Activated CD4-positive, alpha-beta T cell treated with anti-CD3 and anti-CD28 coated beads, Interleukin-2, amount 50 U/mL, for 1 hour (primary cell): ENCODE measurements at places on chromosomes 5 and 9.
A peak's percentile ranks its signal among the peaks of the same experiment; 100 is the strongest.

- DNase-seq = no peak
These were observed 616 bp upstream of the QRFP start for GRCh38 chr9:130897105-130897751.

GRCh38 chr5:151671950-151672349 lies 14.8 kb downstream of the SPARC start:
- no peak for DNase-seq

- DNase-seq = no peak
These were observed 80.6 kb downstream of the FBXO4 start for GRCh38 chr5:42005561-42006153.

GRCh38 chr5:59684388-59685190 lies 208.9 kb downstream of the PDE4D start:
- no peak for DNase-seq

DNA sequence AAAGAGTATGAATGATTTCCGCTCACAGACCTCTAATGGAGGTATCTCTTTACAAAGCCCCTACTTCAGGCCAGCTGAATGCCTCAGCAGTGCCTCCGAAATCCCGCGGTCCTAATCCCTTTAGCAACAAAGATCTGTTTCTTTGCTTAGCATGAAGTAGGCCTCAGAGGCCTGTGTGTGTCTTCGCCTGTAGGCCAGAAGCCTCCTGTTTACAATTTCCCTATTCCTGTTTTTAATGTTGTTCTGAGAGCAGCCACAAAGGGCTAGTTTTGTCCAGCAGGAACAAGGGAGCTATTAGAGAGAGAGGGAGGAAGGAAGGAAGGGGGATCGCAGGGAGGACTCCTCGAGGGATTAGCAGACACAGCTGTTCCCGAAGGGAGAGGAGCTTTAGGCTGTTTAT lies 166.4 kb upstream of the SPRY4 start:
- no peak for DNase-seq

DNA sequence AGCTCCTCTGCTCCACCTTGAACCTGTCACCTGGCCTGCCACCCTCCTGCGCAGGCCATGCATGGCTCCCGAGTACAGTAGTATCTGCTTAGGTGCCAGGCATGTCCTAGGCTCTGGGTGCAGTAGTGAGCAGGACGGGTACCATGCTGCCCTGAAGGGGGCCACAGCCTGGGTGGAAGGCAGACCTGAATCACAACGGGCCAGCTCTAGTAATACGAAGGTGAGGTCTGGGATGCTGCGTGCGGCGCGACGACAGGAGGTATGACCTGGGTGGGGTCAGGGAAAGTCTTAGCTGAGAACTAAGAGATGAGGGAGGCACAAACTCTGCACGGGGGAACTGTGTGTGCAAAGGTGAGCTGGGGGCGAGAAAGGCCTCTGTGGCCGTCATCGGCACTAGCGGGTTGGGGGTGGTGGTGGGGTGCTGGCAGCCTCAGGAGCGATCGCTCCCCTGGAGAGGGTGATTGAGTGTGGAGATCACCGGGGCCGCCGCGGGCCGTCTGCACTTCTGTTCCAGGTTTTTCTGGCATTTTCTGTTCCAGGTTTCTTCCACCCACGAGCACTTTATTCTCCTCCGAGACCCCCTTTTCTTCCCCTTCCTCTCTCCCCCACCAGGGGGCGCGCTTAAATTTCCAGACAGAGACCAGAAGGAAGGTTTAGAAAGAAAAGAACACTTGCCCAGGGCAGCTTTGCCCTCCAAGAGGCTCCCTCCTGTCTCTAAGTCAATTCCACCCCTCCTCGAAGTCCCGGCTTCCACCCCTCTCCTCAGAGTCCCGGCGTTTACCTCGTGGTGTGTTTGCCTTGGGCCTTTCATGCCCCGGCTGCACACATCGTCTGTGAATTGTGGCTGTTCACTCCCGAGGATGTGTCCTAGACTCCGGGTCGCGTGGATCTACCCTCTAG lies 15.1 kb downstream of the PDLIM4 start:
- DNase-seq = peak; percentile 64

GRCh38 chr5:135508496-135509005 lies 27.2 kb downstream of the NEUROG1 start:
- no peak for DNase-seq

- DNase-seq = no peak
These were observed 43.1 kb downstream of the ELL2 start for GRCh38 chr5:95918421-95919006.

DNA sequence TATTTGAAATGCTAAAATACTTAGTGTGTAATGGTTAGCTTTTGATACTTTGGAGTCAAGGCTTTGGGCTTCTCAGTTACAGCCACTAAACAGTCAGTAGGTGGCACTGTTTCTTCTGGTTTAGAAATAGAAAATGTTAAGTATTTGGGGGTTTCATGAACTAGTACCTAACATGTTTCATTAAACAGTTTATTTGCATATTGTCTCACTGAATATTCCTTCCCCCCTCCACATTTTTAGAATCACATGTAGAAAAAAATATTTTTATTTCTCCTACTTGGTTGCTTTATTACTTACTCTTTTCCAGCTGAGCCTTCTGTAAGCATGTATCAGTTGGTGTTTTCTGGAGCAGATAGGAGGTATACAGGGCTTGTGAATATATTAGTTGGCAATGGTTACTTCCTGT lies 48.0 kb downstream of the IPO11 start:
- no peak for DNase-seq

DNA sequence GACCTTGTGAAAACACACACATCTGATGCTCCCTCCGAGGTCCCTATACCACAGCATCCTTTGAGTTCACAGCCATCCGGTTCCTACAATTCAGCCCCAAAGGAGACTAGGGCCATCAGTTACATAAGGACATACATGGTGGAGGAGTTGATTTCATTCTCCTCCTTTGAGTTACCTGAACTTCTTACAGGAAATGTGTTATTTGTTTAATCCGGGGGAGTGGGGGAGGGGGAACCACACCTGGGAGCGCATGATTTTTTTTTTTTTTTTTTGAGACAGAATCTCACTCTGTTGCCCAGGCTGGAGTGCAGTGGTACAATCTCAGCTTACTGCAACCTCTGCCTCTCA lies 30.7 kb downstream of the SEMA4D start:
- DNase-seq = no peak

DNA sequence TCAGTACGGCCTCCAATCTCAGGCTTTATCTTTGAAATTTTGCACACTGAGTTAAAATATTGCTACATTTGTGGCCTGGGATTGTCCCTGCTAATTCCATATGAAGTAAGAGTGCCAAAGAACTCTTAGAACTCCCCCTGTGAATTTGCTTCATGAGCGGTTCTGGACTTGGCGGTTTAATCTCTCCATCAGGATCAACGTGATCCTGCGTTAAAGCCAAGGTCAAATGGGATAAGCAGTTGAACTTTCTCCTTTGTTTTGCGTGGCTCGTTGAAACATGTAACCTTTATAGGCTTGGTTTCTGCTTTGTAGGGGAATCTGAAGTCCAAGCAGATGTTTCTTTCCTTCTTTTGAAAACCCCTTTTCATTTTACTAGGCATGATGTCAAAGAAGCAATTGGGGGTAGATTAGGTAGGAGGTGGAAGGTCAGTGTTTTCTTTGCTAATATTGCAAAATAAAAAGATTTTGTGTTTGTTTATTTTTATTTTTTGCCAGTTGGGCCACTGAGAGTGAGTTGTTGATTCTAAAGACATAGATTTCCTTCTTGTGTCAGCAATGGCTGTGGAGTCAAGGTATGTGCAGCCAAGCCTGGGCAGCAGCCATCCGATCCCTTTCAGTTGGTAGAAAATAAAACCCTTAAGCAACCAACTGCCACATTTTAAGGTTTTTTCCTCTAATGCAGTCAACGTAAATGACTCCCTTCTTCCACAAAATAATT lies 390.8 kb downstream of the NNT start:
- no peak for DNase-seq

GRCh38 chr9:117224695-117225094 lies 190.2 kb downstream of the ASTN2 start:
- no peak for DNase-seq

- no peak for DNase-seq
These were observed 185.6 kb downstream of the C9orf50 start for GRCh38 chr9:129435291-129435690.

- DNase-seq = no peak
These were observed 22.4 kb upstream of the MRNIP start for GRCh38 chr5:179880848-179881590.

GRCh38 chr5:174609116-174609515 lies 115.3 kb upstream of the MSX2 start:
- no peak for DNase-seq

DNA sequence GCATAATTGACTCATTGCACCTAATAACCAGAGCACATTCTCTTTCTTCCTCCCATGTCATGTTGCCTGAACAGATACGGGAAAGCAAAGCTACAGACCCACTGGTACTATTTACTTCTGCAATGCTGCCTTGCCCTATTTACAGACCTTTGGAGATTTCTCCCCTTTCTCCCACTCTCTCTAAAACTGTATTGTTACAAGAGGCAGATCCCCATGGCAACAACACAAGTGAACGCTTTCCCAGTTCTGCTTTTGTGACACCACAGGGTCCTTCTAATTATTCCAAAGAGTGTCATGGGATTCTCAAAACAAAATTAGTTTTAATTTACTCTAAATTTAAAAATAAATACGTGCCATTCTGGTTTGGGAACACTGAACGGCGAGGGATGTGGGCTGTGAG lies 104.7 kb downstream of the KCTD16 start:
- no peak for DNase-seq

GRCh38 chr9:136283291-136284235 lies 20.3 kb downstream of the CCDC187 start:
- DNase-seq = peak; percentile 72

DNA sequence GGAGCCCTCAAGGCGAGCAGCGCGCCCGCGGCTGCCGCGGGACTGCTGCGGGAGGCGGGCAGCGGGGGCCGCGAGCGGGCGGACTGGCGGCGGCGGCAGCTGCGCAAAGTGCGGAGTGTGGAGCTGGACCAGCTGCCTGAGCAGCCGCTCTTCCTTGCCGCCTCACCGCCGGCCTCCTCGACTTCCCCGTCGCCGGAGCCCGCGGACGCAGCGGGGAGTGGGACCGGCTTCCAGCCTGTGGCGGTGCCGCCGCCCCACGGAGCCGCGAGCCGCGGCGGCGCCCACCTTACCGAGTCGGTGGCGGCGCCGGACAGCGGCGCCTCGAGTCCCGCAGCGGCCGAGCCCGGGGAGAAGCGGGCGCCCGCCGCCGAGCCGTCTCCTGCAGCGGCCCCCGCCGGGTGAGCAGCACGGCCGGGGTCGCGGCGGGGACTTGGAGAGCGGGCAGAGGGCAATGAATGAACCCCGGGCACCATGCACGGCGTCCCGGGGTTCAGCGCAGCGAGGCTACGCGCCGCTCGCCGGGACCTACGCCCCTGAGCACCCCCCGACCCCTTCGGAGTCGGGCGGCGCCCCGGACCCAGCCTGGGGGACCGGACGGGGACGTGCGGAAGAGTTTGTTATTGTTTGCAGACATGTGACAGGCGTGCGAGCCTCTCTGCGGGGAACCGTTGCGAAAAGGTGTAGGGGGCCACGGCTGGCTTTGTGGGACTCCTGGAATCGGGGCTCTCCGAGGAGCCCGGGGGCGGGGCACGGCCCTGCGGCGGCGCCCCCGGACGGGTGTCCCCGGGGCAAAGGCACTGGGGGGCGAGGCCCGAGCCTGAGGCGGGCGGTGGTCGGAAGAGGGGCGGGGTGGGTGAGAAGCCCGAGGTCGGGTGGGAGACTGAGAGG lies 553 bp downstream of the MAP3K1 start:
- peak; percentile 32 for DNase-seq
